ENCODE measurements at places on chromosomes 13 and 19.

- no peak for DNase-seq
These were observed 26.1 kb downstream of the LPAR6 start for GRCh38 chr13:48386816-48387215.

- no peak for DNase-seq
These were observed 297.8 kb upstream of the DACH1 start for GRCh38 chr13:72164811-72165210.

- no peak for DNase-seq
These were observed 62.1 kb downstream of the TM9SF2 start for GRCh38 chr13:99563404-99563803.

DNA sequence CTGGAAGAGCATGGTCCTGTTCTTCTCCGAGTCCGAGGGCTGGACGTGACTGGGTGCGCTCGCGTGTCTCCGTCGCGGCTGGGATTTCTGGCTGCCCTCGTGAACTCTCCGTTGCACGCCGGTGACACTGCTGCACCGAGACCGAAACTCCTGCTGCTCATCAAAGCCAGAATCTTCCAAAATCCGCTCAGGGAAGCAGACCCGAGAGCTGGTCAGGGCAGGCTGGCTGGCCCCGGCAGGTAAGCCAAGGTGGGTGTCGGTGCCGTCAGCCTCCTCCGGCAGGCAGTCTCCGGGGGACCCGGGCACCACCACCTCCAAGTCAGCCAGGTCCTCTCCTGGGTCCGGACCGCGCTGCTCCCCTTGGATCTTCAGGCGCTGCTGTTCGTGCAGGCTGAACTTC lies 119.9 kb downstream of the TBC1D4 start:
- DNase-seq = no peak

DNA sequence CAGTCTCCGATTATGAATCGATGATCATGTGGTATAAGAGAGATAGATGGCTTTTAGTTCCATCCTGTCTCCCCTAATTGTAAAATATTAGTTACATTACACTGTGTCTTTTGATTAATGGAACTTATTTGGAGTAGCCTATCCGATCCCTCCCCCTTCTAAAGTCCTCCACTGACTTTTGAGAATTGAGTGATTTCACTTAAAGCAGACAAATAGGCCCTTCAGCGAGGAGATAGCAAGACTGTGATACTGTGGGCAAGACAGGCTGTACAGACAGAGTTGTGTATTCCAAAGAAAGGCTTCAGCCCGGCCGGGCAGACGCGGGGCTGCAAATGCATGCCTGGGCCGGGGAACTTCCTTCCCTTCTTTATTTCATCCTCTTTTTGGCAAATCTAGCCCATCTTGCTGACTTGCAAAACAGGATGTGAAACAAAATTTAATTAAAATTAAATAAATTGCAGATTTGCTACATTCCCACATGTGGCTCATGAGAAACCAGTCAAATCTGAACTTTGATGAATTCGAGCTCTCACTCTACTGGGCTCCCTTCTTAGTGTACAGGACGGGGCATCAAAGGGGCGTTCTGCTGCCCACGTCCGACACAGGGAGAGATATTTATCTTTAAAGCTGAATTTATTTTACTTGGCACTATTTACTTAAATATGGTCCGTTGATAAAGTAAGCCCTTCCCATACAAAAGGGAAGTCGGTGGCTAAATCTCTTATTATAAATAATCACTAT lies 314.8 kb downstream of the ZNF536 start:
- DNase-seq = no peak

GRCh38 chr13:44629465-44630183 lies 53.5 kb upstream of the TSC22D1 start:
- DNase-seq = no peak

- DNase-seq = no peak
These were observed 8.5 kb downstream of the SIGLEC11 start for GRCh38 chr19:49952479-49952836.

Data from stimulated activated CD4-positive, alpha-beta T cell treated with anti-CD3 and anti-CD28 coated beads, Interleukin-2, amount 100 ng/mL, for 48 hours (primary cell).